Lower lobe of right lung (tissue), 2 donors: ENCODE measurements at places on chromosomes 5 and 9. TPM values are rescaled to one million over a fixed set of nuclear protein-coding genes. Genes with fewer than 3 reads are reported as not detected.
A peak's percentile ranks its signal among the peaks of the same experiment; 100 is the strongest.

Gene GABRG2
- not detected for total RNA-seq

DNA sequence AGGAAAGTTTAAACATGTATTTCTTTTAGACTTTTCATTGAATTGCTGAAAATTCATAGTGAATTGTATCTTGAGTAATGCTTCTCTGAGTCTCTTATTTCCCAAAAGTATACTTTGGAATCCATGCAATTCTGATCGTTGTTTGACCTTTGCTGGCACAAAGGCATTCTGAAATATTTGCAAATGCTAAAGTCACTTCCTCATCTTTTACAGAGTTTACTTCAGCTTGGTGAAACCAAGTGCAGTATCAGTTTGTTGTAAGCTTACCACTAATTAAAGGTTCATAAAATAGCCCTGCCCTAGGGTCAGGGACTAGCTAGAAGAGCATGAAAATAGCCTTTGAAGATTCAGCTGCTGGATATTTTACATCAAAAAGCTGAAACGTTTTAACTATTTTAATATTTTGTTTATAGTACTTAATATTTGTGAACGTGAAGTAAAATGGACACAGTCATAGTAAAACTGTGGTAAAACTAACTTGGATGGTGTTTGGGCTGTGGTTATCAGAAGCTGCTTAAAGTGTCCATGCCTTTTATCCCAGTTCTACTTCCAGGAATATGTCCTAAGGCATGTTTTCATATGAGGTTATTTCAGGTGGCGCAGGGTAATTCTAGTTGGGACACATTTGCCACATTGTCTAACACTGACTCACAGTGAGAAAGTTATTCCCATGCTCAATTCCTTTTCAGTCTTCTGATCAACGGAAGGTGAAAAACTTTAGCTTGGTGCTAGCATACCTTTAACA lies 45.3 kb downstream of the SLC22A5 start:
- DNase-seq: no peak

GRCh38 chr5:136242136-136242535 lies 49.2 kb upstream of the SMIM32 start:
- no peak for DNase-seq

DNA sequence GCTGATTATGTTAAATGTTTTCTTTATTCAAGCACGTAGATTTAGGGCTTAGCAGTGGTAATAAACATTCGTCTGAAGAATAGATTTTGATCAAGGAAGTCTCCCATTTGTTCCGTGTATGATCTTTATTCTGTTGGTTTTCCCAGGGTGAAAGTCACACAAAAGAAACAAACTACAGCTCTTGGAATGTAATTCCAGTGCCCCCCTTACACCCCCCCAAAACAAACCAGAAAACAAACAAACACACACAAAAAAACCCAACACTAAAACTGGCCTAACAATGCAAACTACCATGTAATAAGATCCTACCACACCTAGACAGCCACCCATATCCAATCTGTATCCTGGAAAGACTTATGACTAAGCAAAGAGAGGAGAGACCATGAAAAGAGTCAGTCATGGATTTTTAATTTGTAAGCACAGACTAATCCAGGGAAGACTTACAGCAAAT lies 196.2 kb upstream of the ELL2 start:
- no peak for DNase-seq

GRCh38 chr5:15774632-15775031 lies 274.7 kb downstream of the FBXL7 start:
- no peak for DNase-seq

- DNase-seq: no peak
Observed at GRCh38 chr5:78916044-78916443, 69.1 kb downstream of the ARSB start.

DNA sequence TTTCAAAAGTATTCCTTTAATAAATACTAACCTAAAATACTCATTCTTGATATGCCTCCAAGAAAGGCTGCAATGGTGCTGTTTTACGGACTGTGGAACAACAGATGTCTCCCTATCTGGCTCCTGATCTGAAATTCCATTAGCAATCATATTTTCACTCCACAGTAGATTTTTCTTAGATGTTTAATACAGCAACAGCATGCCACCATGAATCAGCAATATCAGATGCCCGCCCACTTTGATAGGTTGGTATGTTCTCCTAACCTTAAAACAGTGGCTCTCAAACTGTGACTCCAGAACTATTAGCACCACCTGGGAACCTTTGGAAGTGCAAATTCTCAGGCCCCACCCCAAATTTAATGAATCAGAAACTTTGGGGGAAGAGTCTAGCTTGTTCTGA lies 110.2 kb downstream of the MLLT3 start:
- DNase-seq: no peak

- no peak for DNase-seq
Observed at GRCh38 chr5:52334367-52334766, 453.3 kb upstream of the ITGA1 start.

DNA sequence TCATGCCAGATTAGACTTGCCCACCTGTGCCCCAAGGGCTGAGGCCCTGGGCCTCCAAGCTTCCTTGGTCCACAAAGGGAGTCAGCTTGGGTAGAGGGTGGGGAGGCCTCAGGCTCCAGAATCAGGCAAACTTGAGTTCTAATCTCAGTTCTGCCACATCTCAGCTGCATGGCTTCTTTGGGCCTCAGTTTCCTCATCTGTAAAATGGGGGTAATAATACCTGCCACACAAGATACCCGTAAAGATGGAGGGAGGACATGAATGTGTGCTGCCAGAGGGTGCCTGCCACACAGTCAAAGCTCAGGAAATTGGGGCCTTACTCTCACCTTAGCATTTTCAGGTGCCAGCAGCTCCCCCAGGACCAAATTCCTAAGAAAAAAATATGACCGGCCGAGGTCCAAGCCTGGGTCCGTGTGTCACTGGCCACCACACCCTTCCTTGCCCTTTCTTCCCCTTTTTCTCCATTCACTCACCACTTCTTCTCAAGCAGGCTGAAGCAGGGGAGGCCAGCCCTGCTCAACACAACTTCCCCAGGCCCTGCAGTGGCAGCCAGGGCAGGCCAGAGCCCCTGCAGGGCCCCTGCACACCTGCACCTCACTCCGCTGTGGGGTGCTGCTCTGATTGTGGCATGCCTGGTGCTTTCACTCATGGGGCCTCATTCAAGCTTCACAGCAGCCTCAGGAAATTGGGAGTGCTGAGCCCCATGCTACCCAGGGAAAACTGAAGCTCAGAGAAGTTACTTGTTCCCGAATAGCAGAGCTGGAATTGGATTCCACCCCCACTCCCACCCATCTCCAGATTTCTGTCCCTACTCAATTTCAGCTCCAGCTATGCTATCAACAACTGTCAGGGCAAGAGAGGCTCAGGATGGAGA lies 3.9 kb downstream of the RGS14 start:
- DNase-seq: peak; percentile 67
